NCI-H1092 treated with DMSO at 0.1 percent for 48 hours (cell line): ENCODE measurements at places on chromosomes 2 and 18.

DNA sequence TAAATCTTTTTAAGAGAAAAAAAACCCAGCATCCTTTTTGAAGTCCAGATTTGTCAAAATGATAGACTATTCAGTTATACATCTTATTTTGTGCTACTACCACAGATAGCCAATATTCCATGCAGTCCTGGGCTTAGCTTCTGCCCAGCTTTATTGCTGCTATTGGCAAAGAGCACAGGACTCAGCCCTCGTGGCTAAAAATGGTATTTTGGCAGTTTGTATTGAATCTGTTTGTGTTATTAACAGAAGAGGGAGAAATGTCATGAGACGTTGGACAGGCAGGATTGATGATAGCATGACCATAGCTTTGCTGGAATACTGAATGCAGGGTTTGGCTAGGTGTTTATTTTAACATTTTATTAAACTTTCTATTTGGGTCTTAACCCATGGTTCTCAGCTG is 19.4 kb downstream of the ELAC1 start:
- DNase-seq = no peak

DNA sequence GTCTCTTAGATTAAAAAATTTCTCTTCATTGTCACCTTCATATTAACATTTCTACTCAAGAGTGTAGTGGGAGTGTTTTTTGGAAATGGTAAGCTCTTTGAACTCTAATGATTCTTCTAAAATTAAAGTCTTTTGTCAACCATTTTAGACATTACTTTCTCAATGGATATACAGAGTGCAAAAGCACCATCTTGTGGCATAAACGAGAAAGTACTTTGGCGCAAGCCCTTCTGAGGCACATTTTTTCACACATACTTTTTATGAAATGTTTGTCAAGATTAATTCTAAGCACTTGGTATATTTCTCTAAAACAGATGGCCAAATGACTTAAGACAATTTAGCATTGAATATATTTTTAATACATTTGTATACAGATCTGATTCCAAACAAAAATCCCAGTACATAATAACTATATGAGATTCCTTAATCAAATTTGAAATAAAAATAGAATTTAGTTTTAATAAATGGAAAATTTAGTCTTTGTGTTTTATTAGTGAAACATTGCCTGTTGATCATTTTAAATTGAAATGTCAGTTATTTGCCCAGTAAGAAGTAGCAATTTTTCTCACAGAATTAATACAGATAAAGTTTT is 63.3 kb upstream of the GALNT5 start:
- DNase-seq = peak; percentile 31

DNA sequence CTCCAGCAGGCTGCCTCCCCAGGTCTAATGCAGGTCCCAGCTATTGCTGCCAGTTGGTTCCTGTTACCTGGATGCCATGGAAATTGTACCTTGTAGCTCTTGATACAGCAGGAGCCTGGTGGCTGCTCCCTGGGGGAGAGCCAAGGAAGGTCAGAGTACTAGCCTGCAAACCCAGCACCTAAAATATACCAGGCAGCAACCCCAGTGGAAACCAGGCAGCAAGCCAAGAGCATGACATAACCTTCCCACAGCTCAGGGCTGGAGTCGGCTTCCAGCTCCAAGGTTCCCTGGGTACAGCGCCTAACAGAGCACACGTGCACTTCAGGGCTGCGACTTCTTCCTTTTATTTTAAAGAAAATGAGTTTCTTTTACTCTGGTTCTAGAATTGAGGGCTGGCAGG is 30.3 kb downstream of the TNP1 start:
- peak; percentile 66 for DNase-seq

GRCh38 chr2:126175222-126175621 is 480.7 kb upstream of the GYPC start:
- DNase-seq = no peak

GRCh38 chr2:216519154-216519762 is 20.6 kb downstream of the RPL37A start:
- DNase-seq = peak; percentile 77

GRCh38 chr2:105691947-105692390 is 52.7 kb upstream of the NCK2 start:
- no peak for DNase-seq
